ENCODE measurements at places on chromosomes 16 and 17.

GRCh38 chr17:38556239-38556638 is 49.5 kb downstream of the SRCIN1 start:
- no peak for DNase-seq

- DNase-seq = no peak
These were observed 32.7 kb downstream of the CMC2 start for GRCh38 chr16:80973991-80974390.

GRCh38 chr17:13569398-13570123 is 32.2 kb downstream of the HS3ST3A1 start:
- no peak for DNase-seq

- DNase-seq = no peak
These were observed 26.5 kb downstream of the MAP1LC3B start for GRCh38 chr16:87418644-87419043.

GRCh38 chr17:50582741-50583140 is 22.2 kb downstream of the CACNA1G start:
- no peak for DNase-seq

DNA sequence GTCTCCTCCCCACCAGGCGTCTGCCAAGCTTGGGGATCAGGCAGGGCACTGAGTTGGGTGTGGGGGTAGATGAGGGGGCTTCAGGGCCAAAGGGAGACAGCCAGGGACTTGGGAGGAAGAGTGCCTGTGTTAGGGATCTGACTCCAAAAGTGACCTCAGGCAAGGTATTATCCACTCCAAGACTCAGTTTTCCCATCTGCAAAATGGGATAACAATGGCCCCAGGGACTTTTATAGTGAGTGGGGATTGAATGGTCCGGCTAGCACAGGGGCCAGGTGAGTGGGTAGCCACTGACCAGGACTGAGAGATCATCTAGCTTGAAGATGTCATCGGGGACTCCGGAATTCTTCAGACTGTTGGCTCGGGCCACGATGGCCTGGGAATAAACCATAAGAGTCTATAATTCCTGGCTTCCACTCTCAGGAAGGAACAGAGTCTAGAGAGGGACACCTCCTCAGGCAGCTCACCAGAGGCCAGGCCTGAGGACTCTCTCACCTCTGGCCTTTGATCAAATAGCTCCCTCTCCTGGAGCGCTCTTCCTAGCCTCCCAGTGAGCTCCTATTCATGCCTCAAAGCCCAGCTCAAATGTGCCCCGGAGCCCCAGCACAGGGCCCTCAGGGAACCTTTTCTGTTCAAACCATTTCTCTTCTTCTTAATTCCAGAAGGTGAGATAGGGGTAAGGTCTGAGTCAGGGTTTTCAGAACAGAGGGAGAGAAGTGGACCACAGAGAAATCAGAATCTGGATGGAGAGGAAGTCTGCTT is 3.5 kb downstream of the FLII start:
- no peak for DNase-seq

DNA sequence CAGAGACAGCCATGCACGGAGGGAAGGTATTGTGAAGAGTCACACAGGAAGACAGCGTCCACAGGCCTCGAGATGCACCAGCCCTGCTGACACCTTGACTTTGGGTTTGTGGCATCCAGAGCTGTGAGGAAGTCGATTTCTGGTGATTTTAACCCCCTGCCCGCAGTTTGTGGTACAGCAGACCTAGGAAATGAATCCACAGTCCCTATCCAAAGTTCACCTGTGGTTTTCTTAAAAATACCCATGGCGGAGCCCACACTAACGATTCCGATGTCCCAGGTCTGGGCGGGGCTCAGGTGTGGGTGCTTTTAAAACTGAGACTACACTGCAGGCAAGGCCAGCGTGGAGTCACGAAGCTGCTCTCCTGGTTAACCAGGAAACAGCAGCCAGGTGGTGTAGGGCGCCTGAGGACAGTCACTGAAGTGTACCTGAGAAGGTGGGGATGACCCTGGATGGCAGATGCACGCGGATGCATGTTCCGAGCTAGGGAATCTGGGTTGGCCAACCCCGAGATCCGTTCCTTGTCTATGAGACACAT is 14.4 kb upstream of the MEAK7 start:
- DNase-seq = no peak

GRCh38 chr17:13874817-13875216 is 194.5 kb upstream of the COX10 start:
- DNase-seq = no peak

GRCh38 chr17:77838748-77839697 is 119.5 kb upstream of the TNRC6C start:
- DNase-seq = no peak

DNA sequence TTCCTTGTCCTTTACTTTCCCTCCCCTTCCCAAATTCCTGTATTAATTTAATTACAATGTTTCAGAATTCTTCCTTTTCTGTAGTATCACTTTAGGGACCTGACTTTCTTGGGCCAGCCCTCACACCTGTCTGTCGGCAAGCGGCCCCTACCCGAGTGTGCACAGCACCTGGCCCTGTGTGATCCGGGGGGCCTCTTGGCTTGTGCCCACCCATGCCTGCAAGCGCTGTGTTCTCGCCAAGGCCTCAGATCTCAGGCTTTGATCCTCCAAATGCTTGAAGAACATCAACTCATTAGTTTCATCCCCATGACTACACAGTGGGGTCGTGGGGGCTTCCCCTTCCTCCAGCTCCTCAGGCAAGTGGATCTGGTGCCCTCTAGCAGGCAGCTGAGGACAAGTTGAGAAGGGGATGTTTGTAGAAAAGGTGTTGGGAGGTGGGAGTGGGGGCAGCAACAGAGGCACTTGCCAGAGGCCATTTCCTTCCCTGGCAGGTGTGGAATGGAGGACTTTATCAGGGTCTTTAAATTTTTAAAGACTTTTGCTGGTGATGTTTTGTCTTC is 15.7 kb upstream of the CDH3 start:
- DNase-seq = no peak

DNA sequence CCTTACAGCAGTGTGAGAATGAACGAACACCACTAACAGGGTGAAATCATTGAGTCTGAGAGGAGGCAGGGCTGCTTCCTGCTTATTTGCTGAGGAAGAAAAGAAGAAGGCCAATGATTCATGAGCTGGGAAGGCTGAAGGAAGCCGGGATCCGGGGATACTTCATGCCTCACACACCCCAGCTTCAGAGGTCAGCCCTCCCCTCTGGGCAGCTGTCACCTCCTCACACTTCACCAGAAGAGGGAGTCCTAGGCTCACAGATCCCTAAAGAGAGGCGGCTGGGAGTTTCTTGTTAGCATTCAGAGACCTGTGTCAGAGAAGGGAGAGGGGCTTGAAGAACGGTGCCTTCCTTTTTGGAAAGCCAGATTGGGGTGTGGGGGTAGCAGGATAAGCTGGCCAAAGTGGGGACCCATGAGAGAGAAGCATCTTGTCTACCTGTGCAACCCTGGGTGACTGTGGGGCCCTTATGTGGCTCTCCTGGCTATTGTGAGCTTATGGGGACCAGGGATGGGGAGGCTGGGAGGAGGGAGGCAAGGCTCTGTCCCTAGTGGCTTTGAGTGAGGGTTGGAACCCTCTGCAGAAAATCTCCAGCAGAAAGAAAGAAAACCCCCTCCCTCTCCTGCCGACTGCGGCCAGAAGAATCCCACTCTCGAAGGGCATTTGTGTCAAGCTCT is 94.6 kb downstream of the RGS9 start:
- DNase-seq = peak; percentile 54

DNA sequence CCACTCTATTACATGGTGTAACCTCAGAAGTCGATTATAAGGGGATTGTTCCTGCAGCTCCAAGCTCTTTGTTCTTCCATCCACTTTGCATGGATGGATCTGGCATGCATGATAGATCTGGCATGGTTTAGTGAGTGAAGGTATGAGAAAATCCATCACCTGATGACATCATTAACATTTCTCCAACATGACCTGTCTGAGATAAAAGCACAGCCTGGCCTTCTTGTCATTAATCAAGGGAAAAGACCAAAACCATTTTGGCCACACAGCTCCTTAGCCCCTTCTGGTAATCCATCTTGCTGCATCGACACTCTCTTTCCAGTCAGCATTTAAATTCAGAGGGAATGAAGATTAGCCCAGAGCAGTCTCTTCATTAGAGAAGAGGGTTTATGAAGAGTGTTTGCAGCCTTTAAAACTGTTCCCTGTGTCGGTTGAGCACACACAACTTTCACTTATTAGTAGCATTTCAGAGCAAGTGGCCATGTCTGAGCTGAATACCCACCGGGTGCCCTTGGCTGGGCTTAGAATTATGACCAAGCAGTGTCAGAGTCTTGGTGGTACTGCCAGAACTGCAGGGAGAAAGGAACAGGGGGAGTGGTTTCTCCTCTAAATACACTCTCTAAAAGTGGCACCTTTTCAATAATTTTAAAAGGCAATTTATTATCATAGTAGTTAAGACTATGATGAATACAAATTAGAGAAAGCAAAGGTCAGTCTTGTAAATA is 246.0 kb downstream of the HAPSTR1 start:
- no peak for DNase-seq

GRCh38 chr17:51191895-51192294 is 25.7 kb downstream of the NME2 start:
- DNase-seq = no peak

DNA sequence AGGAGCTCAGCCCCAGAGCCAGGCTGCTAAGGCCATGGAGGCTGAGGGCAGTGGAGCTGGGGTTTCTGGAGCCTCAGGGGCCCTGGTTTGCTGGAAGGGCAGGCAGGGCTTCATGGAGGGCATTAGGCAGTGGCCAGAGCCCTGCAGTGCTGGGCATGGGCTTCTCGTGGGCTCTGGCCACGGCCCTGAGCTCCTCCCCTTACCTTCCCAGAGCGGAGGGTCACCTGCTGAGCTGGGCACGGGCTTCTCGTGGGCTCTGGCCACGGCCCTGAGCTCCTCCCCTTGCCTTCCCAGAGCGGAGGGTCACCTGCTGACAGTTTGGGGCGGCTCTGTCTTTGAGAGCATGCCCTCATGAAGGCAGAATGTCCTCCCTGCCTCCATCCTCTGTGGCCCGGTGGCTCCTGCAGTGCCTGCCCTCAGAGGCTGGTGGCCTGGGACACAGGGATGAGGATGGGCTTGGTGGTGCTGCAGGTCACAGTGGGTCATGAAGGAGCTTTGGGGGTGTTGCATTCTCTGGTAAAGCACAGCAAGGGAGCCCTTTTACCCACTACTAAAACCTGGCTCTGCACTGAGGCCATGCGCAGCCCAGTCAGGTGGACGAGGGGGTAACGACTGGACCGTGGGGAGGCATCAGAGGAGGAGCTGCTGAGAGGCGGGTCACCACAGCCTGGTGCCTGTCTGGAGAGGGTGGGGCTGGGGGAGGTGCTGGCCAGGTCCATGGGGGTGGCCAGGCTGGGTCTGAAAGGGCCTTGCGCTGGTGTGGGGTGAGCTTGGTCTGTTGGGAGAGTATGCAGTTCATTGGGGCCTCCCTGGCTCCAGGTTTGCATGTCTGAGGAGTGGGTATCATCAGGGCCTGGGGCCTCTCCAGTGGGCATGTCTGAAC is 2.9 kb upstream of the RNPS1 start:
- DNase-seq = no peak

GRCh38 chr17:43755389-43755875 is 3.2 kb downstream of the SOST start:
- DNase-seq = no peak

GRCh38 chr16:57941016-57941664 is 29.8 kb downstream of the CNGB1 start:
- no peak for DNase-seq

DNA sequence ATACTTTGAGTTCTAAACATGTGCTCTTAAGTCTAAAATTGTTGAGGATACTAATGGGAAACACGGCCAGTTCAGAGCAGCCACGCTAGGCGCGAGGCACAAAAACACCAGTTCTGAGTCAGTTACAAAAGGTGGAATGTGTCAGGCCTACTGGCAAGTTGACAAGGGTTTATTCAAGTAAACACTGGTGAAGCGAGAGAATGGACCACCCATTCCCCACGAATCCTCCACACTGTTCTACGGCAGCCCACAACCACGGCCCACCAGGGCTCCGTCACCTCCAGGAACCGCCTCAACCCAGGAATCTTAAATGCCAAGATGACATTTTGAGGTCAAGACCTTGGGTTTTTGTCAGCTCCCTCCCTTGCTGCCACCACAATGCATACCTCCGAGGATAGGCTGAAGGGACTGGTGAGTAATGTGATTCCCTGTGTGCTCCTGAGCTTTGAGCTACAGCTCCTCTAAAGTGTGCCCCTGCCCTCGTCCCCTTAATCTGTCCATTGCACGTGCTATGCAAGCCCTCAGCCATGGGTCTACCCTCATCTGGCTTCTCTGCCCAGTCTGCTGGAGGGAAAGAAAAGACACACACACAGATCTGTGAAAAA is 28.5 kb upstream of the TRAP1 start:
- DNase-seq = no peak

DNA sequence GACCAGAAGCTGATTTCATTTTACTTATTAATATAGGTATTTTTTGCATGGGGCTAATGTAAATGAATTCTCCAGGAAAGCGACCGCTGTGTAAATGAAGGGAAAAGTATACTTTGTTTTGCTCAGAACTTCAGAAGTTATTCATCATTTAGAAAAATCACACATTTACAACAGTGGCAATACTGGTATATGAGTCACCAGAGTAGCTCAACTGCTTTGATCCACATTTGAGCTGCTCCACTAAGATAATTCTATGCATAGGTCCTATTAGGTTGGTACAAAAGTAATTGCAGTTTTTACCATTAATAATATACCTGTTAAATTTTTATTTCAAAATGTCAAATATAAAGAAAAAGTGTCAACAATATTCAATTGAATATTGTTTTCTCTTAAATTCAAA is 22.9 kb upstream of the DYNLRB2 start:
- no peak for DNase-seq

GRCh38 chr17:47897561-47897960 is 1.5 kb downstream of the SP2 start:
- DNase-seq = no peak
